HEK293T (cell line): ENCODE measurements at places on chromosomes 16 and 17.

DNA sequence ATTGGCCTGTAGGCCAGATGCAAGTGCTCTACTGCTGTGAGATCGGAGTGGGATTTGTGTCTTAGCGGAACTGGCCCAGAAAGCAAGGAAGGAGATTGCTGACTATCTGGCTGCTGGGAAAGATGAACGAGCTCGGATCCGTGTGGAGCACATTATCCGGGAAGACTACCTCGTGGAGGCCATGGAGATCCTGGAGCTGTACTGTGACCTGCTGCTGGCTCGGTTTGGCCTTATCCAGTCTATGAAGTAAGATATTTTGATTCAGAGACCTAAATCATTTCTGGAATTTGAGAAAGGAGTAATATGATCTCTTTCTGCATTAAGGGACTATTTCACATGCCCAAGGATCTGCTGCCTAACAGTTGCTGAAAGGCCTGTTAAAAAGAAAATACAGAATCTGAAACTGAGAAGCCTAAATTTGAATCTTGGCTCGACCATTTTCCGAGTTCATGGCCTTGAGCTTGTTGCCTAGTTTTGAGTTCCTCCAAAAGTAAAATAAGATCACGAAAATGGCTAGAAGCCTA is 21.1 kb downstream of the IST1 start:
- no peak for DNase-seq

GRCh38 chr16:54112451-54113206 is 174.0 kb downstream of the IRX3 start:
- DNase-seq: no peak

DNA sequence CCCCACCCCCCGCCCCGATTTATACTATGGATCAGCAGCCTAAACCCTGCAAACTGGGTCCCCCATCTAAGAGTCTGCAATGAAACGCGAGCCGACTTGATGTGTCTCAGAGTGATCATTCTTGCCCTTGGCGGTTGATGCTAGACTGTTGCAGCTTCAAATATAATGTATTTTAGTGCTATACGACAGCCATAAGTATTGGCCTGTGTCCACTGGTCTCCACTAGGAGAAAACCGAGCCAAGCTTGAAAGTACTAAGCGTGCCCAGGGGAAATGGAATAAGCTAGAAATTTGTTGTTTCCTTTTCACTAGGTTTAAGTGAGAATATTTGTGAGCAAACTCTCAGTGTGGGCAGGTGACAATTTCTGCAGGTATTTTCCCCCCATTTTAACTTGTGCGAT is 711.2 kb downstream of the MAF start:
- DNase-seq: no peak

DNA sequence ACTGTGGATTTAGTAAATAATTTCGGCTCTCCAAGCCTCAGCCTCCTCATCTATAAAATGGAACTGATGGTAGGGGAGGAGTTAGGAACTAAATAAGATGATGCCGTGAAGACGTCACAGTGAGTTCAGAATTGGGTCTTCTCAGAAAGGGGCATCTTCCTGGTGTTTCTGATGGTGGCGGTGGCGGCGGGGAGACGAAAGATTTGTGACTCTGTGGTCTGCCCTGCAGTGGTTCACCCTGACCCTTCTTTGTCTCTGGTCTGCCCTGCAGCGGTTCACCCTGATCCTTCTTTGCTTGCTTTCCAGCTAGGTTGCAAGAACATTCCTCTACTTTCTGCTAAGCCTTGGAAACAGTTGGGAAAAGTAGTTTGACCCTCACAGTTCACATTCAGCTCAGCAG is 34.3 kb downstream of the WFDC1 start:
- no peak for DNase-seq

DNA sequence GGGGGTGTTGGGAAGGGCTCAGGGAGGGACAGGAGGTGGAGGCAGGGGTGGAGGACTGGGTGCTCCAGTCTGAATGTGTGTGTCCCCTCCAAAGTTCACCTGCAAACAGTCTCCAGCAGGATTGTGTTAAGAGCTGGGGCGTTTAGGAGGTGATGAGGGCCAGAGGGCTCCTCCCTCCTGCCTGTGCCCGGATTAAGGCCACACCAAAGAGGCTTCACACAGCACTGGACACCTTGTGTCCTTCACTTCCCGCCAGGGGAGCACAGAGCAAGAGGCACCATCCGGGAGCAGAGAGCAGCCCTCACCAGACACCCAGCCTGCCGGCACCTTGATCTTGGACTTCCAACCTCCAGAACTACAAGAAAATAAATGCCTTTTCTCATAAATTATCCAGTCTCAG is 30.2 kb upstream of the ENPP7 start:
- DNase-seq: no peak

DNA sequence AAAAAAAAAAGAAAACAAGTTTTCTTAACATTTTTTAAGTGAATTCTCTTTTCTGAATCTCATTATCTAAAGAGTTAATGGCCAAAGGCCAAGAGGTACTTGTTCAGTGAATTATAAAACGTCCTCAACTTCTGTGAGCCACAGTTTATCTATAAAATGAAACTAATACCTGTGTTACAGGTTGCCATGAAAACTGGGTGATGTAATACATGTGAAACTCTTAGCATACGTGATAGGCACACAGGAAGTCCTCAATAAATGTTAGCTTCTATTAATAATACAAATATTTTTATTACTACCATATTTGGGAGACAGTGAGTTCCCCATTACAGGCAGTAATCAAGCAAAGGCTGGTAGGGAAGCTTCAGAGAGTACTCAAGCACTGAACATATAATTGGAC is 13.5 kb upstream of the INPP5K start:
- DNase-seq: no peak

DNA sequence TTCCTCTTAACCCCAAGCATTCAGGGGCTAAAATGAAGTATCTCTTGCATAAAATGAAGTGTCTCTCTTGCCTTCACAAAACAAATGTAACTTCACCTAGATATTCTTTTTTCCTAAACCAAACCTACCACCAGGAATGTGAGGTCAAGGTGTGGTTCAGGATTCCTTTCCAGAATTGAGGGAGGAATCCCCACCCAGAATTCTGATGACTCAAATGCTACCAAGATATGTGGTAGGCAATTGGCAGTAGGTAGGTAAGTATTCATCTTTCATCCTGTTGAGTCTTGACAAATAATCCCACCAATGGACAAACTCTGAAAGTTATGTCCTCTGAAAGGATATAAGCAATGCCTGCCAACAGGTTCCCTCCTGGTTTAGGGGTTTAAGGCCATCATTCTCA is 26.2 kb downstream of the TRIM16 start:
- no peak for DNase-seq

- no peak for DNase-seq
These were observed 221.6 kb downstream of the ENGASE start for GRCh38 chr17:79296243-79296642.

DNA sequence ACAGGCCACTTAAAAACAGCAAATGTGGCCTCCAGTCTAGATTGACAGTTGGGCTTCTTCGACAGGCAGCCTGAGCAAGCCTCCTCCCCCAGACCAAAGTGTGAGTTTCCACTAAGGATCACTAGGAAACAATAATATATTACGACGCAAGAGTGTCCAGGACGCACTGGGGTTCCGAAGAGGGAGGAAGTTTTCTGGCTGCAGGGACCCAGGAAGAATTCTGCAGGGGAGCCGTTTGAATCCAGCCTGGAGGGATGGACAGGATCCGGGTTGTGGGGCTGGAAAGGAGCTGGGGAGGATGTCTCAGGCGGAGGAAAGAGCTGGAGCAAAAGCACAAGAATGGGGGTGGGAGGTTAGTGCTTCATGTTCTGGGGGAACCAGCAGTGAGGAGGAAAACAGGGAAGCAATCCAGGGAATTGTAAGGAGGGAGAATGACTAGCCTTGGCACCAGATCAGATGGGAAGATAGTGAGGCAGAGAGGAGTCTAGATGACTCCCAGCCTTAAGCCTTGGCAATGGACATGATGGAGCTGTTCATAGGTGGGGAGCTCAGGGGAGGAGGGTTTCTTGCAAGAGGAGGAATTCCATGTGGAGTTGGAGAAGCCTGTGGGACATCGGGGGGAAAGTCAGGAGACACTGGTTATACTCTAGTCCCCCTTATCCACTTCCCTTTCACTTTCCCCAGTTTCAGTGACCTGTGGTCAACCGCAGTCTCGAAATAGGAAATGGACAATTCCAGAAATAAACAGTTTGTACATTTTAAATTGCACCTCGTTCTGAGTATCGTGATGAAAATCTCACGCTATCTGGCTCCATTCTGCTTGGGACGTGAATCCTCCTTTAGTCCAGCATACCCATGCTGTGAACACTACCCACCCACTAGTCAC is 26.6 kb downstream of the NGFR start:
- DNase-seq: no peak

DNA sequence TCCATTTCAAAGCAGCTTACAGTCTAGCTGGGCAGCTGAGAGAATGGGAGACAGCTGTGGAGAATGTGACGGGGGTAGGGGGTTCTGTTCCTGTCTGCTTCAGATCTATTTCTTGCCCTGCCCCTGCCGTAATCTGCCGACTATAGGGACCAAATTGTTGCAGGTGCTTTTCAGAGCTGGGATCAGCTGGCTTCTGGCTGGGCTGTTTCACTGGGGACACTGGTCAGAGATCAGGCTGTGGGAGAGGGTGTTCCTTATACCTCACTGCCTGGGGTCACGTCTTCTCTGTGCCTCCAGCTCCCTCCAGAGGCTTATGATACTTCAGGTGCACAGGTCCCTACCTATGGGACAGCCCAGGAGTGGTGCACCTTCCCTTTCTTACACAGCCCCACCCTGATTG is 514.9 kb upstream of the GOT2 start:
- no peak for DNase-seq

DNA sequence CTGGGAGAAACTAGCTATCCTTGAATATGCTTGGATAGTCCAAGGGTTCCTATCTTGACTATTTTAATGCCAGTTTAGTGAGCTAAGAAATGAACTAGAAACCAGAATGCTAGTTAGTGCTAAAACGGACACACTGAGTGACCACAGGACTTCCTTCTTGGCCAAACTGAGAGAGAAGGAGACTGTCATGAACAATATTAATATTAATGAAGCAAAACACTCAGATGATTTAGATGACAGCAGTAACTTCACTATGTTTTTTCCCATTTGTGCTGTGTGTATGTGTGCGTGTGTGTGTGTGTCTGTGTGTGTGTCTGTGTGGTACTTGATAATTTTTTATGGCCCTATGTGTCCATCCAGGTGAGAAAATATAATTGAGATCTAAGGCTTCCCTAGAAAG is 2.2 kb upstream of the ATXN1L start:
- no peak for DNase-seq

GRCh38 chr16:27169511-27170071 is 33.7 kb upstream of the KDM8 start:
- DNase-seq: no peak

- no peak for DNase-seq
These were observed 17.3 kb downstream of the C17orf100 start for GRCh38 chr17:6668727-6669425.

GRCh38 chr16:79713609-79714309 is 113.2 kb upstream of the MAF start:
- no peak for DNase-seq

DNA sequence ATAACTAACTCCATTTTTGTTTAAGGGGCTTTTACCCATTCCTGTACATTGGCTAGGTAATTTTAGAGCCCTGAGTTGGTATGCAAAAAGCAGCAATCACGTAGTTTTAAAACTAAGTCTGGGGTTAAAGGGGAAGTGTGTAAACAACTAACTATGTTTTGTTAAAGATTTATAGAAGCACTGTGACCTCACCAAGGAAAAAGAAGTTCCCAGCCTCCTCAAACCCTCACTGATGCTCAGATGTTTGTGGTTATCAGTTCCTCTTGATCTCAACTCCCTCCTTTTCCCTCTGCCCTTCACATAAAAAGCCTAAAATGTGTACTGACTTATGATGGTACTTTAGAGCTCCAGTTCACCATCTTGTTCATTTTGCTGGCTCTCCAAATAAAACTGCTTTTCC is 119.9 kb upstream of the IRX6 start:
- no peak for DNase-seq

DNA sequence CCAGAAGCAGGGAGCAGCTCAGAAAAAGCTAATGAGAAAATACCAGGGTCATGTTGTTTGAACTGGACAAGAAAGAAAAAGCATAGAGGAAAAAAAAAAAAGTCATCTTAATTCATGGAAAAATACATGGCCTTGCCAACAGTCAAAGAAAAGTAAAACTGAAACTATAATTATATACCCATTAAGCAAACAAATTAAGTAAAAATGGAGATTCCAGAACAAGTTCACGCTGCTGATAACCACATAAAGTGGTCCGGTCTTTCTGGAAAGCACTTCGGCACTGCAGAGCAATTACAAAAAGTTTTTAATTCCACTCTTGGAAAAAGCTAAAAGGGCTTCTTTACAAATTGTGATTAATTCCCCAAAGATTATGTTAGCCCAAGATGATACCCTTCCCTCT is 12.4 kb upstream of the P2RX5 start:
- DNase-seq: no peak

DNA sequence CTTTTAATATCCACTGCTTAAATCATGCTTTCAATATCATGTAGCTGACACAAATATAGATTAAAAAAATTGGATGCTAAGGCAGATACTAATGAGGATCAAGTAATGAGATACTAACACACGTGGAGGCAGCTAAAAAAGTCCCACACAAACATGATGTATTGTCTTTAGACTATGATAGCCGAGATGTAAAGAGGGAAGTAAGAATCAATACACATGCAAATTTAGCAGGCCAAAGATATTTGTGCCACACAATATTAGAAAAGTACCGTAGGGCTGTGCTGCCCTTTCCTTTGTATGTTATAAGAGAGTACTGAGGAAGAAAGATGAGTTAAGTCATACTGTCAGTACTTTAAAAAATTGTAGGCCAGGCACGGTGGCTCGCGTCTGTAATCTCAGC is 51.4 kb upstream of the STAC2 start:
- no peak for DNase-seq

GRCh38 chr16:69644790-69645189 is 79.0 kb downstream of the NFAT5 start:
- no peak for DNase-seq

GRCh38 chr17:6713918-6714271 is 726 bp upstream of the SLC13A5 start:
- DNase-seq: no peak

GRCh38 chr16:1651974-1652312 is 26.1 kb upstream of the JPT2 start:
- DNase-seq: no peak

- no peak for DNase-seq
These were observed 15.4 kb upstream of the ZNF287 start for GRCh38 chr17:16584273-16584995.

DNA sequence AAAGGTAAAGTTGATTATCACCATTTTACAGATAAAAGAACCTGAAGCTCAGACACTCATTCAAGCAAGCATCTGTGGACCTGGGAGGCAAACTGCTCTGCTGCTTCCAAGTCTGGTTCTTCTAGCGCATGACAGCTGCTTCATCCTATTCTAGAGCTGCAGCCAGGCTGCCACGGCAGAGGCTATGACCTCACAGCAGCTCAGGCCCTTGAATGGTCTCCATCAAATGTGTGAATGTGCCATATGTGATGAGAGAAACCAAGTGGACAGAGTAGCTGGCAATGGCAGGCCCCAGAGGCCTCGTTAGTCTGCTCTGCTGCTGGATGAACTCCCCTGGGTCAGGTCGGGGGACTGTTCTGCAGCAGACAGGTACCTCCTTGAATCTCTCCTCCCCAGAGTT is 30.7 kb upstream of the FOXJ1 start:
- no peak for DNase-seq
